AG09309 (cell line): ENCODE measurements at places on chromosomes 7 and 10.
A peak's percentile ranks its signal among the peaks of the same experiment; 100 is the strongest.

GRCh38 chr10:15571575-15571974 lies 148.1 kb downstream of the ITGA8 start:
- no peak for DNase-seq

GRCh38 chr7:137609500-137609899 lies 237.3 kb downstream of the DGKI start:
- no peak for DNase-seq

GRCh38 chr7:21352540-21353387 lies 75.1 kb upstream of the SP4 start:
- no peak for DNase-seq

DNA sequence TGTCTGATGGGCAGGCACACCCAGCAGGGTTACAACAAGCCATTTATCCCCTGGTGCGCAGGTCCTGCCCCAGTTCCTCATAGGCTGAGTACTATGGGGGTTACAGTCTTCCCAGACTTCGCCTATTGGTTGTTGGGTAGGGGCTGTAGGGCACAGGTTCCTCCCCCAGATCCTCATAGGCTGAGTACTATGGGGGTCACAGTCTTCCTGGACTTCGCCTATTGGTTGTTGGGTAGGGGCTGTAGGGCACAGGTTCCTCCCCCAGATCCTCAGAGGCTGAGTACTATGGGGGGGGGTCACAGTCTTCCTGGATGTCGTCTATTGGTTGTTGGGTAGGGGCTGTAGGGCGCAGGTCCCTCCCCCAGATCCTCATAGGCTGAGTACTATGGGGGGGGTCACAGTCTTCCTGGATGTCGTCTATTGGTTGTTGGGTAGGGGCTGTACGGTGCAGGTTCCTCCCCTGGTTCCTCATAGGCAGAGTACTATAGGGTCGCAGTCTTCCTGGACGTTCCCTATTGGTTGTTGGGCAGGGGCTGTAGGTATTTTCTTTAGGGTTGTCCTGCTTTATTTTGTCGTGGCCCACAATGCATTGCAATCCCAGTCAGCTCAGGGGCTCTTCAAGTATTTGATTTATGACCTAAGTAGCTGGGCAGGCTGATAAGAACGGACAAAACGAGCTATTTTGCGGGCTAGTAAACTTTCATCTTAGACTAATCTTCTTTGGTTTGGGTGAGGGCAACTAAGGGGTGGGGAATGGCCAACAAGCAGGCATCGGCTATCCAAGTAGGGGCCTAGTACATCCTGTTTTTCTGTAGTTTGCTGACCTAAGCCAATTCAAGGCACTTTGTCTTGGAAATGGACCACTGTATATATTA lies 3.4 kb downstream of the LRRC27 start:
- DNase-seq: no peak

- DNase-seq: no peak
Measured at GRCh38 chr7:118492466-118492865, 268.0 kb downstream of the ANKRD7 start.

DNA sequence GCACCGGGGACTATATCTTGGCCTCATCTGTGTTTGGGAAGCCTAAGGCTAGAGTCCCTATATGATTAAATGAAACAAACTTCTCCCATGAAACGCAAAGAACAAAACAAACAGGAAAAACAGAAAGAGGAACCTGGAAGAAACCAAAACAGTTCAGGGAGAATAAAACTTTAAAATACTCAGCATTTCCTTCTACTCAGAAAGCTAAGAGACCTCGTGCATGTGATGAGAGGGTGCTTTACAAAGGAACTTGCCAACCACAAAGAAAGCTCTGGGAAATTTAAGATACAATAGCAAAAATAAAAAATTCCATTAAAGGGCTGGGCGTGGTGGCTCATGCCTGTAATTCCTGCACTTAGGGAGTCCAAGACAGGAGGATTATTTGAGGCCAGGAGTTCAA lies 6.9 kb downstream of the PILRA start:
- no peak for DNase-seq

- no peak for DNase-seq
Measured at GRCh38 chr10:110304394-110304779, 333 bp downstream of the SMNDC1 start.

GRCh38 chr10:52903397-52903938 lies 130.9 kb upstream of the MBL2 start:
- DNase-seq: no peak

DNA sequence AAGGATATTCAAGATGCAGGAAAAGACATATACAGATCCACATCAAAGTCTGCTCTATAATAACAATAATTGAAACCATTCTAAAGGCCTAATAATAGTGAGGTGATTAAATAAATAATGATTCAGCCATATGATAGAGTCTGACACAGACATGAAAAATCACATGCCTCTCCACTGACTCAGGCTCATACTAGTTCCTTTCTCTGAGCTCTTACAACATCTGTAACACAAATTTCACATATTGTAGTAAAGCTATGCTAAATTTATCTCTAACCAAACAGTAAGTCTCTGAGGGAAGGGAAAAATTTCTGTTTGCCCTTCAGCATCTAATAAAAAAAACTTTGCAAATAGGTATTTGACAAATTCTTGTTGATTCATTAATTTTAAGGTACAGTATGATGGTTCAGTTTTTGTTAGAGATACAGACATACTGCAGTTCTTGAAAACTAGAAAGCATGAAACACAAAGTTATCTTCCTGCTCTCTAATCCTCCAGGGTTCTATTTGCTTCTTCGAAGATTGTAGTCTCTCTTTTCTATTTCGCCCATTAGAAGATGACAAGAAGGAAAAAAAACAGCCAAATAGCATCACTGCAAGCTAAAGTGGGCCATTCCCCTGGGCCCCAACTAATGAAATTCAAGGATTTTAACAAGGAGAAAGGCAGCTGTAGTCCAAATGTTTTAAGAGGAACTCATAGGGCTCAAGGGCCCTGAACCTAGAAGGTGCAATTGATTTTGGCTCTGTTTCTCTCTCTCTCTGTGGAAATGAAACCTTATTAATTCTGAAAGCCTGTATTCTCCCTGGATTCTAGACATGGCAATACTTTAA lies 53.9 kb downstream of the CUBN start:
- peak; percentile 88 for DNase-seq

DNA sequence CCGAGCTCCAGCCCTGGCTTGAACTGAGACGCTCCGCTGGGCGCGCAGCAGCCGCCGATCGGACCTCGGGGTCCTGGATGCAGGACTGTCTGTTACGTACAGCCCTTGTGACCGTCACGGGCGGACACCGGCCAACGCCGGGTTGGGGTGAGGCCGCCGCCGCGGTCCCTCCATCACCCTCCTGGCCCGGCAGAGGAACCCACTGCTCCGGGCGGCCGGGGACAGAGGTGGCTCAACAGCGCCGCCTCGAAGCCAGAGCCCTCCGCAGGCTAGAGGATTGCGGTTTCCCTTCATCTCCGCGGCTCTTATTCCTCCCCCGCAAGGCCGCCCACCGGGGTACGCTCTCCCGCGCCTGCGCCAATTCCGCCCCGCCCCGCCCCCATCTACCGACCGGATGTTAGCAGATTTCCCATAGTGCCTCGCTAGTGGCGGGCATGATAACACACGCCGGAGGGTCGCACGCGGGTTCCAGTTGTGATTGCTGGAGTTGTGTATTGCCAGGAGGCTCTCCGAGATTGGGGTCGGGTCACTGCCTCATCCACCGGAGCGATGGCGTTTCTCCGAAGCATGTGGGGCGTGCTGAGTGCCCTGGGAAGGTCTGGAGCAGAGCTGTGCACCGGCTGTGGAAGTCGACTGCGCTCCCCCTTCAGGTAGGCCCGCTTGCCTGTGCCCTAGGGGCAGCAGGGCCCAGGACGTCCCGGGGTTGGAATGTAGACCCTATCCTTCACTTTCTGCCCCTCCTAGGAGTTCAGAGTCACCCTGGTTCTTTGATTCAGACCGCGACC lies at the start of gene TFAM:
TSS of gene TFAM (plus strand) at position 412 of the 785 bp plus-strand sequence. CDS start at position 550, 138 bp downstream.
- peak; percentile 65 for DNase-seq

DNA sequence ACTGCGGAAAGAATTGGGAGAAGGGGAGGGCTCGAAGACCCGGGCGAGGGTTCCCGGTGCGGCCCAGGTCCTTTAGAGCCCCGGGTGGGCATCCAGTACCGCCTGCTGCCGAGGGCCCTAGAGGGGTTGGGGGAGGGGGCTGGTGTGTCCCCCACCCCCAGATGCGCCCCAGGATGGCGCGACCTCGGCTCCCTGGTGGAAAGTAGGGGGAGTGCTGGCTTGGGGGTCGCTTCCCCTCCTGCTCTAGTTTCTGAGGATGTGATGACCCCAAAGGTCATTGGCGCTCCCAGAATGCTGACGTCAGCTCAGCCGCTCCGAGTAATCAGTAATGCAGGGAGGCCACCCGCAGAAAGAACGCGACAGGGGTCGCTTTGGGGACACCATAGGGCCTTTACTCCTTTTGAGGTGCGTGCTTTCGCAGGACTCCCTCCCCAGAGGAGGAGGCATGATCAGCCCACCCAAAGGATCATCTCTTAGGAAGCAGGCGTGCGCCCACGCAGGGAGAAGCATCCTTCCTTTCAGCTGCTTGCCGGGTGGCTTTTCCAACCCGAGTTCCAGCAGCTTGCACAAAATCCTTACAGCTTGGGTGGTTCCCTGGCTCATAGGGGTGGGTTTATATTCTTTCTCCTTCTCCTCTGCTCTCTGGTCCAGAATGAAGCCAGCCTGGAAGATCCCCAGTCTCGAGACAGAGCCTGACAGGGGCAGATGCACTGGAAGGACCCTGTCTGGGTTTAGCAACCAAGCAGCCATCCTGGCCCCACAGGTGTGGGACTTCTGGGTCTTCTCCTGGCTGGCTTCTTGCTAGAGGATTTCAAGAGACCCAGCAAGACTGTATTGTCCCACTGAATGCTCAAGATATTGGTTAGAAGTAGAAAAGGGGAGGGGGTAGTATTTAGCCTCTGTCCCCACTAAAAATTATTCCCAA lies 1.3 kb upstream of the PRKAG2 start:
- DNase-seq: no peak

GRCh38 chr7:76356823-76357222 lies 2.0 kb downstream of the YWHAG start:
- DNase-seq: no peak

DNA sequence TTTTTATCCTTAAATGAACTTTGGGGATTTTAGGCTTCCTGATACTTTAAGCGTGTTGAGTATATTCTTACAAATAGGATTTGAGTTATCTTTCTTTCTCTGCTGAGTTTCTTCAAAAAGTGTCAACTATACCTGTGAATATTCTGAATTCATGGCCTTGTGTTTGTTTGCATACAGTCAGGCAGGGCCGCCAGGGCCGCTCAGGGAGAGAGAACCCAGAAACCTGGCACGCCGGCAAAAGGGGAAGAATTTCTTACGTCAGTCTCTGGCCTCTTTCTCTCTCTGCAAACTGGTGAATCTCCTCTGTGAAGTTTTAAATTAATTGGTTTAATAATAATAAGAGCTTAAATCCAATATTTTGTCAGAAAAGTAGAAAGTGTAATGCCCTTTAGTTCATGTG lies 29.3 kb upstream of the BNIP3 start:
- no peak for DNase-seq

GRCh38 chr7:80885757-80886156 lies 33.1 kb downstream of the SEMA3C start:
- DNase-seq: no peak

DNA sequence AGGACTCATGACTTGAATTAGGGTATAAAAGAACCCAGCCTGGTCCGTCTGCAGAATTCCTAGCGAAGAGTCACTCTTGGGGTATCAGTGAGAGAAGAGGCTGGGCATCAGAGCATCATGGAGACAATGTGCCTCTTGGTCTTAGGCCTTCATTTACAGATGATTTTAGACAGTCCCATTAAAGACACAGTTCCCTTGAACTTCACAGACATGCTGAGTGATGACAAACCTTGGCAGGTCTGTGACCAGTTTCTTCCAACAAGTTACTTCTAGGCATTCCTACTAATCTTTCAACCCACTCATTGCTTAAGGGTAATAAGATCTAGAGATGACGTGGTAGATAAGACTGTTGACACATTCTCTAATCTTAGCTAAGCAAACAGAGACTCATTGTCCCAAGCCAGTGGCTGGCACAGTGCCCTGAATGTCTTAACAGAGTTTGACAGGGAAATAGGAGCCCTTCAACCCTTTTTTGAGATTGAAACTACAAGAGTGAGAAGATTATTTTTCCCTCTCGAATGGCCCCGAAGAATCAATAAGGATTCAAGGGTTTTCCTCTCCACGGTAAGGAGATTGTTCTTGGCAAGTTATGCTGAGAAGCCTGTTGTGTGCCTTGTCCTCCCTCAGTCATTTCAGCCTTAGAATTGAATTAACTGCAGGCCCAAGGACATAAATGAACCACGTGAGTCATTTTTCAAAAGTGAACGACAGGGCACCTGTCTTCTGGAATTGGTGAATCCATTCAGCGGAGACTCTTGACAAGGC lies 281.1 kb downstream of the CCDC3 start:
- peak; percentile 91 for DNase-seq

DNA sequence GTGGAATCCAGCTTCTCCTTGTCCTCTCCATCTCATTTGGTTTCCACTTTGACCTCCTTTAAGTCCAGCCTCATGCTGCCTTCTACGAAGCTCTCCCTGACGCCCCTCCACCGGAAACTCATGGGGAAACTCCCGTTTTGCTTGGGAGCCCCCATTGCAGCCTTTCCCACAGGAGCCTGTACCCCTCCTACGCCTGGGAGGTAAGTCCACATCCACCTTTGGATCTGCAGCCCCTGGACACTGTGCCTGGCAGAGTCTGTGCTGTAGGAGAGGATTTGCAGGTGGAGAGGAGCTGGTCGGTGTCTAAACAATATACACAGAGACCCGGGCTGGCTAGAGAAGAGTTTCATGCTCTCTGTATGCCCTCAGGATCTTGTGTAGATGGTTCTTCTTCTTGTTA lies 296.1 kb downstream of the GLRX3 start:
- no peak for DNase-seq

DNA sequence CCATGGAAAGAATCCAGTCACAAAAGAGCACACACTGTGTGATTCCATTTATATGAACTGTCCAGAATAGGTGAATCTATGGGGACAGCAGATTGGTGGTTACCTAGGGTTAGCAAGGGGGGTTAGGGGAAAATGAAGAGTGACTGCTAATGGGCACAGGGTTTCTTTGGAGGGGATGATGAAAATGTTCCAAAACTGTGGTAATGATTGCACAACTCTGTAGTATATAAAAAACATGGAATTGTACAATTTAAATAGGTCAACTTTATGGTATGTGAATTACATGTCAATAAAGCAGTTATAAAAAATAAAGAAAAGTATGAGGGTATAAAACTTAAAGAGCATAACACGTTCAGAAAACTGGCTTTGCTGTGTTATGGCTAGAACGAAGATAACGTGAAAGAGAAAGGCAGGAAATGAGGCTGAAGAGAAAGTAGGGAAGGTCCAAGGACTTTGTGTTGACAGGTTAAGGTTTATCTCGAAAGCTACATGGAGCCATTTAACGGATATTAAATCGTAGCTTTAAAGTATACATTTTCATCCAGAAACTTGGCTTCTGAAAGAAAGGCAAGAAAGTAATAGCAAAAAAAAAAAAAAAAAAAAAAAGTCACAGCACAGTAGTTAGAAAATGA lies 26.4 kb upstream of the MSS51 start:
- DNase-seq: no peak

DNA sequence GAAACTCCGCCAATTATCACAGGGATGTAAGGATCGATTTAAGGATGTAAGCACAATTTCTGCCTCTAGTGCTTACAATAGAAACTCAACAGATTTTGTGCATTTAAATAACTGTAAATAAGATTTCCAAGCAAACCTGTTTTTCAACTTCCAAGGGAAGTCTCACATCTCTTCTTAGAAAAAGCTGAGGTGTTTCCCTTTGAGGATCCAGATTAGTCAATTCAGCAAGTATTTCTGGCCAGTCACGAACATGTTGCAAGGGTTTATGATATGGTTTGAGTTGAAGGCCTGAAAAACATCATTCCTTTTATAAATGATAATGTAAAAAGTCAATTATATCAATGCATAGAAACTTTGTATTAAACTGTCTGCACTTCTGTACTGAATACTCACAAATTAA lies 23.9 kb downstream of the KRIT1 start:
- DNase-seq: no peak
